Upper lobe of left lung (tissue), 6 donors: ENCODE measurements at places on chromosomes 12 and 14. TPM values are rescaled to one million over a fixed set of nuclear protein-coding genes. Genes with fewer than 3 reads are reported as not detected.
A peak's percentile ranks its signal among the peaks of the same experiment; 100 is the strongest.

- H3K36me3 ChIP-seq: no peaks in the 10 kb centered on the region
- DNase-seq: no peak
- no peak overlapping the region for H3K4me3 ChIP-seq
- no peak overlapping the region for H3K27ac ChIP-seq
- no peaks in the 10 kb centered on the region for H3K27me3 ChIP-seq
- no peaks in the 10 kb centered on the region for H3K4me1 ChIP-seq
Observed at GRCh38 chr14:26694521-26694920, 96.7 kb upstream of the NOVA1 start.

DNA sequence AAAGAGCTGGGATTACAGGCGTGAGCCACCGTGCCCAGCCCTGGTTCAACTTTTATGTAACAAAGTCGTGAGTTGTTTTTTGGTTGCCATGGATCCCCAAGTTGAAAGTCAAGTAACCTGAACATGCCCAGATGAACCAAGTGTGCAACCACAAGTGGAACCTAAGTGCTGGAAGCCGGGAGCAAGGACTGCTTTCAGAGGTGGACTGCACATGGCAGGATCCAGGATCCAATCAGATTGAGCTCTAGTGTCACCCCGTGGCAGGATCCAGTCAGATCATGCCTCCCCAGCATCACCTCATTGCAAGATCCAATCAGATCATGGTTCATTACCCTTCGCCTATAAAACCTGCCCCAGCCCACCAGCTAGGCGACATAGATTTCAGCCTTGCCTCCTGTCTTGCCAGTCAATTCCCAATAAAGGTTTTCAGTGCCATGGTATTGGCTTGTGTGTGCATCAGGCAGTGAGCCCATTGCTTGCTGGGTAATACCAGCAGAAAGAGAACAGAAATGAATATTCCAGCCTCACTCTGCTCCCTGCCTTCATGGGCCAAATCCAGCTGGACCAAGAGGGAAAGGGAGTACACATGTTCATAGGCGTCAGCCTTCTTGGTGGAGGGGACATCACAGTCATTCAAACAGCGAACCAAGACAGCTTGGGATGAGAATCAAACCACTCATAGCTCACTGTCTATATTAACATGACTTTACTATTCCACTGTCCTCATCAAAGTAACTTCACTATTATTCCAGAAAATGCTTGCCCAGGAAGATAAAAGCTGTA lies 43.6 kb upstream of the VASH1 start:
- no peak overlapping the region for H3K4me3 ChIP-seq
- H3K27me3 ChIP-seq: no peaks in the 10 kb centered on the region
- no peak for DNase-seq
- H3K4me1 ChIP-seq: peaks cover 52% of the 10 kb centered on the region
- H3K27ac ChIP-seq: peak overlapping the region; percentile 45
- no peaks in the 10 kb centered on the region for H3K36me3 ChIP-seq

DNA sequence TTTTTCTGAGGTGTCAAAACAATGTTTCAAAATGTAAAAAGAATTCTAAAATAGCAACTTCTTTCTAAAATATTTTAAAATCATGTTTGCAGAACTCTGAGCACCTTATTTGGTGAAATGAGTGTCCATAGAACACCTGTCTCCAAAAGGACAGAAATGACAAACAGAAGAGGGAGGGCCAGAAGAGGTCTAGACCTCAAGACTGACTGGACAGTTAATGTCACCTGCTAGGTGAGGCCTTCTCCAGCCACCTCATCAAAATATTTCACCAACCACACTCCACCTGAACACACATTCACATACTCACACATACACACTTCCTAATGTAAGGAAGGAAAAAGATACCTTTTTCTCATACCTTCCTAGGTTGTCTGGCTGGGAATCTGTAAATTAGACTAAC lies 147.8 kb upstream of the PLEKHA5 start:
- no peak overlapping the region for H3K27ac ChIP-seq
- H3K27me3 ChIP-seq: no peaks in the 10 kb centered on the region
- no peak for DNase-seq
- H3K4me3 ChIP-seq: no peak overlapping the region
- H3K4me1 ChIP-seq: no peaks in the 10 kb centered on the region
- H3K36me3 ChIP-seq: no peaks in the 10 kb centered on the region

Gene IL23A
- total RNA-seq: not detected

Gene CYP46A1
- total RNA-seq: 12.6 TPM
